ENCODE measurements at places on chromosomes 1 and 21.

DNA sequence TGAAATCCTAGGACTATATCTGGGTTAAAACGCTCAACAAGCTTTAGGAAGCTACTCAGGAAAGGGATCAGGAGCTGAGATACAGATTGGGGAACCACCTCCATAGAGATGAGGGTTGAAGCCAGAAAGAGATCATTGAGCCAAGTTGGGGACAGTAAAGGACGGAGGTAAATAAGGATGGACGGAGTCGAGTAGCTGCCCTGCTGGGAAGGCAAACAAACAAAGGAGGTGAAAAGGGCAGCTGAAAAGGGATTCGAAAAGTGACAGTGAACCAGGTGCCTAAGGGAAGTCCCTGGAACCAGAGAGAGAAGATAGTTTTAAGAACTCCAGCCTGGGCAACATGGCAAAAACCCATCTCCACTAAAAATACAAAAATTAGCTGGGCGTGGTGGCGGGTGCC, 6.3 kb upstream of the CAMSAP2 start:
- no peak for DNase-seq

GRCh38 chr21:35222541-35222941, 173.4 kb upstream of the RUNX1 start:
- DNase-seq = no peak

DNA sequence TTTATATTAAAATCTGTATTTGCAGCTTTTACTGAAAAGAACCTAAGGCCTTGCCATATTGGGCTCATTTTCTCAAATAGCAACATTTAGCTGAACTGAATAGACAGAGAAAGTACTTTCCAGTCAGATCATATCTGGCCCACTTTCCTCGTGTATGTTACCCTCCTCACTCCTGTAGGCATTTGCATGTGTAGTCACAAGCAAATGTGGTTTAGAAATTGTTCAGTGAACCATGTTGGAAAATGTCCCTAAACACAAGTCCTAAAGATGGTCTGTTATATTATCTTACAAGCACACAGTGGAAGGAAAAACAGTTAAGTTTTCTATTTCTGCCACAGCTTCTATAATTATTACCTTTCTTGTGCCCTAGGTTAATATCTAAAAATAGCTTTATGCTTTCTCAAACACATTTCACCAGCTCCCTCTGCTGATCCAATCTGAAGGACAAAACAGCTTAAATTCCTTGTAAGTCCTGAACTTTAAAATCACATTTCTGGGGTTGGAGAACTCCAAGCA, 606 bp upstream of the FMO4 start:
- no peak for DNase-seq

GRCh38 chr1:27600498-27601175, 3.3 kb downstream of the AHDC1 start:
- no peak for DNase-seq

DNA sequence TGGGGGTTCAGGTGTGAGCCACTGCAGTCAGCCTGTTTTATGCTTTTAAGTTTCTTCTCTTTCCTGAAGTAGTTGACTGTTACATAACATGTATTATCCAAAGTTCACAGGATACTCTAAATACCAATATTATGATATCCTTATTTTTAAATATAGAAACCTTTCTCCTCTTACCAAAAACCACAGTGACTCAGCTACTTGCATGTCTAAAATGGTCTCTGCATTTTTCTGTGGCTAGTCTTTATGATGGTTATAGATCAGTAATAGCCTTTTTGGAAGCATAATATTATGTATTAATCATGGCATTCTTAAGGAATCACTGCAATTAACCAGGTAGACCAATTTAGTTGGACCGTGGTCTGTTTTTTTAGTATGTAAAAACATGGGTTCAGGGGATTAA, 210.8 kb upstream of the CACYBP start:
- DNase-seq = peak; percentile 19

GRCh38 chr1:117093870-117094621, 27.5 kb downstream of the TRIM45 start:
- DNase-seq = peak; percentile 34

DNA sequence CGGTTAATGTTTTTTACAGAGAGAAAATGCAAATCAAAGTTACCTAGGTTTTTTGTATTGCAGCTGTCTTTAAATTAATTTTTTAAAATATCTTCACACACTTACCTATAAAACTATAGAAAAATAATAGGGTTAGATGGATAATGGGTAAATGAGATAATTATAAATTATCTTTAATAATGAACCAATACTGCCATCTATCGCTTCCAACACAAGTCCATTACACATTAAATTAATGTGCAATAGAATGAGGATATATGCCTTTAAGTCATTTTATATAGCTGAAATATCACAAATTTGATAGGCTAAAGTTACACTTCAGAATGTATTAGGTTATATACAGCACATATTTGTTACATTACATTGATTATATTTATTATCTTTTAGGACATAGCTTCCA, 2212.8 kb downstream of the MRPL39 start:
- no peak for DNase-seq

- DNase-seq = no peak
These were observed 10.0 kb downstream of the ARF1 start for GRCh38 chr1:228092342-228093049.

GRCh38 chr1:160032165-160032820, 503 bp upstream of the PIGM start:
- no peak for DNase-seq

- DNase-seq = no peak
These were observed 7.2 kb upstream of the PTGER3 start for GRCh38 chr1:71054791-71055190.

- no peak for DNase-seq
These were observed 633.3 kb downstream of the LMO4 start for GRCh38 chr1:87961992-87962391.

DNA sequence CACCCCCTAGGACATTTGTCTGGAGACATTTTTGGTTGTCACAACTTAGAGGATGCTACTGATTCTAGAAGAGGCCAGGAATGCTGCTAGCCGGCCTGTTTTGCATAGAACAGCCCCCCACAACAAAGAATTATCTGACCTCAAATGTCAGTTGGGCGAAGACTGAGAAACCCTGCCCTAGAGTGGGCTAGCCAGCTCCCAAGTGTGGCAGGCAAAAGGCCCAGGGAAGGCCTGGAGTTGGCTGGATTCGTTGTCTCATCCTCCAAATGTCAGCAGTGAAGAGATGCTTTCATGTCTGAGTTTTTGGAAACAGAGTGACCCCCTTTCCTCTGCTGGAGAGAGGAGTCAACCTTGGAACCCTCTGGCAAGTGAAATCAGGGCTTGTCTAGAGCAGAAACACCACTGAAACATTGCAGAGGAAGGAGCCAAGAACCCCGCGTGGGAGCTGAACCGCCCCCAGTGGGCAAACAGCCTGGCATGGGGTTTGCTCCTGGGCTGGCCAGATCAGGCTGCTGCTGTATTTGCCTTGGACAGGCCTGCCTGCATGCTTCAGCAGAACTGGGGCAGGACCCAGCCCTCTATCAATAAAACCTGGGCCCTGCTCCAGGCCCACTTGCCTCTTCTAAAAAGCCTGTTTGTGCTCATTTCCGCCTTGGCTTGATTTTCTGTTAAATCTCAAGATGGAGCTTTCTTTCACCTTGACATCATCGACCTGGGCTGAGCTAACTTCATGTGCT, 32.9 kb downstream of the RASSF5 start:
- DNase-seq = no peak

- no peak for DNase-seq
These were observed 66.7 kb upstream of the GUCA2A start for GRCh38 chr1:42231253-42231652.

DNA sequence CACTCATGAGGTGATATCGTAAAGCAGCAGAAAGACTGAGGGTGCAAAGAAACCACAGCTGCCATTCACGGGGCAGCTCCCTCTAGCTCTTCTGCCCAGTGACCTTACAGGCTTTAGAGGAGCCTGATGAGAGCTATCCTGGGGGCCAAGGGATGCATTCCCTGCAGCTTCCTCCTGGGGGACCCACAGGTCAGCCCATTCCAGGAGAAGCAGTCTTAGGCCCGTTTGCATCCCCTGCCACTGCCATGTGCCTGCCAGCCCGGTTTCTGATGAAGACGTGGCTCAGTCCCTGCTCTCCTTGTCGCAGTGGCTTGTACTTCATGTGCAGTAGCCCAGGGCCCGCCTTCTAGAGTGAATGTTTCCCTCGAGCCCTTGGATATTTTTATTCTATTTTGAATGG, 22.8 kb downstream of the ATP5PO start:
- DNase-seq = no peak

GRCh38 chr1:84603941-84604830, 29.9 kb upstream of the CTBS start:
- DNase-seq = peak; percentile 36

- peak; percentile 42 for DNase-seq
These were observed 2.4 kb downstream of the SSBP3 start for GRCh38 chr1:54403808-54404261.

DNA sequence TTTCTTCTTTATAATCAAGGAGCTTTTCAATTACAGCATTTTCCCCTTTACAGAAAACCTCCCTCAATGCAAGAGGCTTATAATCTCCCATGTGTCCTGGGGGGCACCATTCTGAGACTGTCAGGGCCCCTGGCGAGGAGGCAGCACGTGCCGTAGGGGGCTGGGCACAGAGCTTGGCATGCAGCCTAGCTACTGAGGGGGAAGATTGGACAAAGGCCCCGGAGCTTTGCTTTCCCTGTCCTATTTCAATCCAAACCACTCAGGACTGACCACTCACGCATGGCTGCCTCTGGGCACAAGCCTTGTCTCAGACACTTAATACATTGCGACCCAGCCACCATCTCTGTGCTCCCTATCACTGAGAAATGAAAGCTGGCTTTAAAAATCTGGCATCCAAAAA, 2.8 kb upstream of the RAP1GAP start:
- no peak for DNase-seq

DNA sequence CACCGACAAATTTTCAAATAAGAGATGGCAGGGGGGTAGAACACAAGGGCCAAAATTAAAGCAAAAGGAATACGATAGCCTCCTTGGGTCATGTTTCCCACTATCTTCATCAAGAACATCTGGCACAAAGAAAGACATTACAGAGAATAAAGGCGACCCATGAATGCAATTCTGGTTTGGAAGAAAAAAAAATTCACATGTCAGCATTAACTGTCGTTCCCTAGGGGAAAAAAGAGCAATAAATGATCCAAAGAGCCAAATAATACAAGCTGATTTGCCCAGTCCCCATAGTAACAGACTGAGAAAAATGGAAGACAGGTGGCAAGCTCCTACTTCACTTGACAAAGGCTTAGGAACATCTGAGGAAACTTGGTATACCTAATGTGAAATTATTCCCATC, 4.5 kb downstream of the STIL start:
- DNase-seq = no peak

DNA sequence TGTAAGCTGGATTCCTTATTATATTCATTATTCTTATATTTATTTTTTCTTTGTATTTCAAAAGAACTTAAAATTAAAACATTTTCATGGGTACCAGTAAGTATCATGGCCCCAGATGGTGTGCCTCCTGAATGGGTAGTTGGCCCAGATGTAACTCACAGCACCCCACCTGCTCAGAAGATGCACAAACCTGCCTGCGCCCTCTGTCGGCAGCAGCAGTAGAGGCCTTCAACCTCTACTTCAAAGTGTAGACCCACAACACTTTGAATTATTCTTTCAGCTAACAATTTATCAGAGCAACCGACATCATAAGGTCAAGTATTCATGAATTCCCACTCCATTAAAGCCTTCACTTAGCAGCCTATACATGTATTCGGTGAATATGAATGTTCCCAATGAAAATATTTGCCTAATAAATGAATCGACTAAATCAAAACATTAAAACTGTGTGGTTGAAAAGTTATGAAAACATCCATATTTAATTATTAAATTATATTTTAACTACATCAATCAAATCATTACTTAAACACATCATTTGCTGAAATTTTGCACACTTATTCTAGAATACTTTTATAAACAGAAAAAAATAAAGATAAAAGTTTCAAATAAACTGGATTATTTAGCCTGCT, 25.4 kb downstream of the PIGM start:
- peak; percentile 63 for DNase-seq

DNA sequence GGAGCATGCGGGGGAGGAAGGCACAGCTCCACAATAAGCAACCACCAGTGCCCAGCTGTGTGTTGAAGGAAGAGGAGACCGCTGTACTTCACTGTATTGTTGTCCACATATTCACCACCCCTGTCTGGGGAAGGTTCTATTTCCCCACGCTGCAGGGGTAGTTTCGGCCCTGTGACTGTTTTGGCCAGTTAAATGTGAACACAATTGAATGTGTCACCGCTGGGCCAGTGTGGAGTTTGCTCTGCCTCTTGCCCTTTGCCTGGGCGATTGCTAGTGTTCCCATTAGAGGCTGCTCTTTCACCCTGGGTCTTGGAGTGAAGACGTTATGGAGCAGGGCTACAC, 32.6 kb downstream of the UBE4B start:
- DNase-seq = no peak

DNA sequence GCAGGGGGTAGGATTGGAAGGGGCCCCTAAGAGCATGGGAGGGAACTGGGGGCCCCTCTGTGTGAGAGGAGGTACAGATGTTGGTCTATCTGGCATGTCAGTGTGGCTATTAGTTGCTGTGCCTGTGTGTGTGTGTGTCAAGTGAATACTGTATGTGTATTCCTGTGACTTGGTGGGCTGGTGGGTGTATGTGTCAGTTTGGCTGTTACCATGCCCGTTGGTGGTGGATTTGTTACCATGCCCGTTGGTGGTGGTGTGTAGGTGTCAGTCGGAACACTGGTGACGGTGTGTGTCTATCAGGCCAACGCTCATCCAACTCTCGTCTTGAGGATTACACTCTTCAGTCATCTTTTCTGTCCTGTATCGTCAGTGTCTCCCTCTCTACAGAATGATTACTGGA, 22.6 kb downstream of the TFAP2E start:
- no peak for DNase-seq

- no peak for DNase-seq
These were observed 17.7 kb downstream of the NMNAT1 start for GRCh38 chr1:9960706-9961562.

- DNase-seq = peak; percentile 15
These were observed 56.4 kb downstream of the AHCTF1 start for GRCh38 chr1:246875041-246876026.

DNA sequence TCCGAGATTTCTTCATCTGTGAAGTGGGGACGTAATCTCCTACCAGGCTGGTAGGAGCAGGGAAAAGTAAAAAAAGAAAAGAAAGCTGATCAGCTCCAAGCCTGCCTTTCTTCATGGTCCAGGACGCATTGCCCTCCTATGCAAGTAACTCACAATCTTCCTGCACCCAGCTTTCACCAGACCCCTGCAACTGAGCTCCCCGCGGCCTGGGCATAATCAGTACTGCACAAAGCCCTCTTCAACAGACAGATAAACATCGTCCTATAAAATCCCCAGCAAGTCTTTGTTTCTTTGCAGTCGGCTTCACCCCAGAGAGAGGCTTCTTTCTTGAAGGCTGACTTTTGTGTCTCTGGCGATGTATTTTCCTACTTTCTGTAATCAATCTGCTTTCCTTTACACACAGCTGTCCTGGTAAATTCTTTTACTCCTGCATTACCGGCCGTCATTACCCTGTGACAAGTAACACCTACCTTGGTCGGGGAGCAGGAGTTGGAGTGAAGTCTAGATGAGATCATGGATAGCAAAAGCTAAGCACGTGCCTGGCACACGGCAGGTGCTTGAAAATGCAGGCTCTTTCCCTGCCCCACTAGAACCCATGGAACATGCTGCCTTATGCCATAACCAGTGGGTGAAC, 8.3 kb downstream of the PADI1 start:
- no peak for DNase-seq

- DNase-seq = no peak
These were observed 128.6 kb upstream of the HOOK1 start for GRCh38 chr1:59686170-59686569.
